NCI-H774 (cell line): ENCODE measurements at places on chromosomes 13 and 19.

DNA sequence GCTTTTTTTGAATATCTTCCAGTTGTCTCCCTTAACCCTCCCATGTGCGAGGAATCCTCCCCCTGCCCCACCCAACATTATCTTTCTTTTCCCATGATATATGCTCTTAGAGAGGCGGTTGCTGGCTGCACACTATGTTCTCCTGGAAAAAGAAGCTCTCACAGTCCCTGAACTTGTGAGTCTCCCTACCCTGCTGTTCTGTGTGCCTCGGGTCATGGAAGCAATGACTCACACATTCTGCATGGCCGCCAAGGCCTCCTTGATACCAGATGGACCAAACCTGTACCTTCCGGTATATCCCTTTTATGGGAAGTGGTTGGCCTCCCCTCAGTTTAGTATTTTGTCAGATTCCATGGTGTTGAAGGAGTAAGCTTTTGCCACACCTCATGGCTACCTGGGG, 705.4 kb downstream of the SLITRK6 start:
- DNase-seq, result no peak

GRCh38 chr13:74074723-74075122, 59.5 kb downstream of the KLF12 start:
- DNase-seq, result no peak

GRCh38 chr13:51816604-51817249, 12.8 kb upstream of the DHRS12 start:
- DNase-seq, result no peak

DNA sequence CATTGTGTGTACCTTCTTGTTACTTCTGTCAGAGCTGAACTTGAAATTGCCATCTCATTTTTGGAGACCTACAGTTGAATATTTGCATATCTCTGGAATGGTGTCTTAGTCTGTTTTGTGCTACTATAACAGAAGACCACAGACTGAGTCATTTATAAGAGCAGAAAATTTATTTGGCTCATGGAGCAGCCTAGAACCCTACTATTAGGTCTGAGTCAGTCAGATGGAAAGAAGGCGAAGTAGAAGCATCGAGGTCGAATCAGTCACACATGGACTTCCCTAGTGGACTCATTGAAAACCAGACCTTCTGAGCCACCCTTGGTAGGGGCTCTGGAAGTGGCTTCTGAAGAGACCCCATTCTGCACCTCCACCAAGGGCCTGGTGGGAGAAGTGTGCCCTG, 33.9 kb upstream of the TPT1 start:
- no peak for DNase-seq
